ENCODE measurements at places on chromosomes 1 and 21. TPM values are rescaled to one million over a fixed set of nuclear protein-coding genes. Genes with fewer than 3 reads are reported as not detected.

The ALX3 gene
- not detected for total RNA-seq

The MCOLN3 gene
- 1.6 TPM for total RNA-seq

The FCRL1 gene
- total RNA-seq, result not detected

The MNDA gene
- total RNA-seq, result not detected

The SLC45A3 gene
- total RNA-seq, result 0.18 TPM

The FMO5 gene
- total RNA-seq, result 0.31 TPM

The WNT4 gene
- not detected for total RNA-seq

The GPR25 gene
- 0.82 TPM for total RNA-seq

The EPHA2 gene
- not detected for total RNA-seq

The ETV3L gene
- total RNA-seq, result not detected

The NCAM2 gene
- total RNA-seq, result not detected

The ERG gene
- not detected for total RNA-seq

The KIF2C gene
- total RNA-seq, result 126 TPM

The BCAR3 gene
- 0.79 TPM for total RNA-seq

The BMP8B gene
- total RNA-seq, result 0.08 TPM

The CR1L gene
- total RNA-seq, result not detected

The CLCA1 gene
- total RNA-seq, result not detected

The P3H1 gene
- 45.5 TPM for total RNA-seq
